Nephron progenitor cell (in vitro differentiated cells): ENCODE measurements at places on chromosomes 11 and 22.

- DNase-seq = no peak
These were observed 804.0 kb downstream of the TBC1D22A start for GRCh38 chr22:47566491-47566890.

DNA sequence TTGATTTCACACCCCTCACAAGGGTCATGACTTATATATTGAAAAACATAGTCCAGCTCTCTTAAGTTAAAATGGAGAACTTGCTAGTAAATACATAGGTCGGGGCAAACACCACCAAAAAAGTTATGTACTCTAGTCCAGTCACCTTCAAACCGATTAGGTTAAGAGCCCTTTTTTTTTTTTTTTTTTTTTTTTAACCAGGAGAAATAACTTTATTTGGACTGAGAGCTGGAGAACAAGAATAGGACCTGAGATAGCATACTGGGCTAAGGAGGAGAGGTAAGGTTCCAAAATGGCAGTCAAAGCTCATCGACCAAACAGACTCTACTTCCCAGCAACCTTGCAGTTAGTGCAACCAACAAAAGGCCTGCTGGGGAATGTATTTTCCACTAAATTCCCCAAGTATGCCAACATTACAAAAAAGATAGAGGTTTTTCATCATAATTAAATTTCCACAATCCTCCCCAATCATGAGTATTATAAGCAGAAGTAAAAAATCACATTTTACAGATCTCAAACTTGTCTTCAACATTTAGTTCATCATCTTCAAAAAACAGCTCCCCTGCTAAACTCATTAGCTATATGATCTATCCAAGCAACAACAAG is 3.8 kb downstream of the TMEM41B start:
- DNase-seq = no peak

- DNase-seq = no peak
These were observed 49.2 kb upstream of the CCDC34 start for GRCh38 chr11:27412192-27412691.

- DNase-seq = no peak
These were observed 52.6 kb downstream of the MAP6 start for GRCh38 chr11:75616281-75616680.

DNA sequence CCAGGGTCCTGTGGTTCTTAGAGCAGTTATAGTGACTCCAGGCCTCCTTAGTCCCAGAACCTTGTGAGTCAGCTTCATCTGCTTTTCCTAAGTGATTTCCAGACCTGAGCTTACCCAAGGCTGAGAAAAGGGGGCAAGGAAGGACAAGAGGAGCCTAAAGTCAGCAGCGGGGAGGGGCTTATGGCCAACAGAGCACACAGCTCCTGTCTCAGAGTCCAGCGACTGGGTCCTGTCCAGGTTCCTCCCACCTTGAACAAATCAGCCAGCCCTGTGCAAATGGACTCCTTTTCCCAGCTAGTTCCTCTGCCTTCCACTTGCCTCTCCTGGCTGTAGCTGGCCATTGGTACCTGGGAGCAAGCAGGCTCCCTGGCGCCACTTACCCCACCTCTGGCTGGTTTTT is 10.9 kb downstream of the BACE1 start:
- no peak for DNase-seq

- no peak for DNase-seq
These were observed 32.9 kb upstream of the TECTA start for GRCh38 chr11:121067962-121068647.

- no peak for DNase-seq
These were observed 7.1 kb upstream of the MUC15 start for GRCh38 chr11:26578998-26579661.
